ENCODE measurements at places on chromosomes 6 and 20.

GRCh38 chr6:36839749-36840431, 646 bp upstream of the CPNE5 start:
- no peak for DNase-seq

DNA sequence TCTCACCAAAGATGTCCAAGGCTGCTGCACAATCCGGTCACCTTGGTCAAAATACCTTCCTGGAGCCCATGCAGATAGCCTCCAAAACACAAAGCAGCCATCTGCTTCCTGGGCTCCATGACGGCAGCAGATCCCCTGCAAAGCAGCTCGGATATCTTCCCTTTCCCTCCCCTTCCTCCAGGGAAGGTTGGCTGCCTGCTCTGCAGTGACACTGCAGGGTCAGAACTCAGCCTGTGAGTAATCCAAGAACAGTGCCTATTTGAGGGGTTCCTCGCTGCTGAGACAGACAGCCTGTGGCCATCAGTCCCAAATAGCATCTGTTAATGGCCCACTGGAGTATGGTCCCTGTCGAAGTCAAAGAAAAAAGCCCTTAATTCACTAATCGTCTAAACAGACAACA, 270.8 kb downstream of the PREX1 start:
- DNase-seq, result no peak

DNA sequence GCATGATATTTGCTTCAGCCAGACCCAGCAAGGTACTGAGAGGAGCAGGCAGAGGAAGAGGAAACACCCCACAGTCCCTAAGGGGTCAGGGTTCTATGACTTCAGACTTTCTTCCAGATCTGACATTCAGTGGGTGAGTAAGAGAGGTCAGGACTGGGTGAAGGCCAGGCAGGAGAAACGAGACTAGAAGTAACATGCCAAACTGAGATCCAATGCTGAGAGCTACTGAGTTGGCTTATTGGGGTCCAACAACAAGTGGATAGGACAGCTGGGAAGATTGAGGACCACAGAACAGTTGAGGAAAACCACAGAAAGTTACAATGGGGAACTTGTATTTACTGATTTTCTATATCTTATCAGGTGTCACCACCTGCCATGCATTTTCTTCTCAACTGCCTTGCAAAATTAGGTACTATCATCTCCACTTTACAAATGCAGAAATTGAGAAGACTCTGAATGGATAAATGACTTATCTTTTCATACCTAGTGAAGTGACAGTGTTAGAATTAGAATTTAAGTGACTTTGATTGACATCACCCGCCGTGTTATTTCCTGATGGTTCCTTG, 43.8 kb upstream of the HIVEP1 start:
- no peak for DNase-seq

- no peak for DNase-seq
These were observed 165.0 kb downstream of the PDE7B start for GRCh38 chr6:136016228-136017225.

DNA sequence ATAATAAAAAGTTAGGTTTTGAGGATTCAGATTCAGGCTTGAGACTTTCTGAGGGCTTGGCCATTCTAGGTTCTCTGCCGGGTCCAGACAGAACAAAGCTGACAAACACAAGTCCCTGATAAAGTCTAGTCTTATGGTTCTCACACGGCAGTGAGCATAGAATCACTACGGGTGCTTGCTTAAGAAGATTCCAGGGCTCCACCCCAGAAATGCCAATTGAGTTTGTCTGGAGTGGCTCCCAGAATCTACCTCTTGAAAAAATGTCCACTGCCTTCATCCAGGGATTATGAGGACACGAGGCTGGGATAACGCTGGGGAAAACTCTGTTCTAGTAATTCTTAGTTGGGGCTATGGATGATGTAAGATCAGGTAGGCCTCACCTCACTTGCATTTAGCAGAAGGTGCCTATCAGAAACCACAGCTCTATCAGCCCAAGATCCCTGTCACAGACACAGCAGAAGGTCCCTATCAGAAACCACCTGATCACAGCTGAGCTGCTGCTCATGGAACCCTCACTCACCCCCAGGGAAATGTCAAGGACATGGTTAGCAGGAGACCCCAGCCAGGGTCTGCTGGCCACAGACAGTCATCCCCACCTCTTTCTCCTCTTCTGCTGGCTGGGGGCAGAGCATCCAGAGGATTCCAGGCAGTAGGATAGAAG, 52.3 kb downstream of the RAB44 start:
- no peak for DNase-seq

- no peak for DNase-seq
These were observed 84.8 kb downstream of the CD40 start for GRCh38 chr20:46202766-46203509.
